ENCODE measurements at places on chromosomes 6 and 20.

- DNase-seq = no peak
Observed at GRCh38 chr6:87543696-87544473, 45.9 kb downstream of the RARS2 start.

GRCh38 chr6:111581957-111582356 is 23.7 kb downstream of the TRAF3IP2 start:
- no peak for DNase-seq

DNA sequence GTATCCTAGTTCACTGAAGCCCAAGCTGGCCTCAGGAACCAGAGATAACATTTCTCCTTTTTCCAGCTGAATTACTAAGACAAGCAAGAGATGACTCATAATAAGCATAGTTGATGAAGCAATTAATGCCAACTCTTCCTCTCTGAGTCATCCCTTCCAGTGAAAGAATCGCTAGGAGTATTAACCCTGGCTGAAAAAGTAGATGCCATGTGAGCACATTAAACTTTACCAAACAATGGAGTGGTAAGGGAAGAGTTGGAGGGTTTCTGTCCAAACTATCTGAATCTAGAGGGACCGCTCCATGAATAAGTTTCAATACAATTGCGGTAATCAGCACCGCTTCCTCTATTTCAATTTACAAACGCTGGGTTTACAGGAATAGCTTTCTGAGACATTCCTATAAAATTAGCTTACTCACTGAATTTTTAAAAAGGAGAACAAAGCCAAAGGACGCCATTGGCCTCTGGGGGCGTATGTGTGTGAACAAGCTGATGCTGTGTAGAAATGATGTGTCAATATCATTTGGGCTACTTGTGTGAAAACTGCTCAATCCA is 48.3 kb downstream of the ATXN1 start:
- no peak for DNase-seq

- DNase-seq = no peak
Observed at GRCh38 chr6:113004054-113004453, 656.9 kb downstream of the RFPL4B start.

GRCh38 chr6:105988321-105988720 is 97.8 kb upstream of the PRDM1 start:
- DNase-seq = no peak

GRCh38 chr20:3123542-3123941 is 36.1 kb downstream of the FASTKD5 start:
- no peak for DNase-seq

DNA sequence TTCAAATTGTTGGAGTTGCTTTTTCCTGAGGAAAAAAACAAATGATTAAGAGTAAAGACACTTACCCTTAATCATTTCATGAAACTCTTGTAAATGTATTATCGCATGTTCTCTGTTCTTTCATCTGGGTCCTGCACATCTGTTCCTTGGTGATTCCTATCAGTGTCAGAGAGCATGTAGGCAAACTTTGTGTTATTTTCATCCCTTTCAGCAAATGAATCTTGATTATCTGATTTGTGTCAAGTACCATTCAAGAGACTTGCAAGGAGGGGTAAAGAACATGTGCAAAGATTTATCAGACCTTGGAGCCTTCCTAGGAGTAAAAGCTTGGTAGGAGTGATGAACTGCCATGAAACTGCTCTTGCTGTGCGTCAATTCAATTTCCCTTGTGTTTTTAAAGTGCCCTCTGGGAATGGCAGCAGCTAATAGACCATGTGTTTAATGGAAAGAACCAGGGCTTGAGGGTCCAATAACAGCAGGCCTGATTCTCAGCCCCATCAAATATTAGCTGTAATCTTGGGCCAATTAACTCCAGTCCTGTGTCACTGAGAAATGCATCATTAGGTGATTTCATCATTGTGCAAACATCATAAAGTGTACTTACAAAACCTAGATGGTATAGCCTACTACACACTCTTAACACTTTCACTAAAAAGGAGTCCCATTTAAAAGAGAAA is 118.9 kb upstream of the CEP85L start:
- no peak for DNase-seq

DNA sequence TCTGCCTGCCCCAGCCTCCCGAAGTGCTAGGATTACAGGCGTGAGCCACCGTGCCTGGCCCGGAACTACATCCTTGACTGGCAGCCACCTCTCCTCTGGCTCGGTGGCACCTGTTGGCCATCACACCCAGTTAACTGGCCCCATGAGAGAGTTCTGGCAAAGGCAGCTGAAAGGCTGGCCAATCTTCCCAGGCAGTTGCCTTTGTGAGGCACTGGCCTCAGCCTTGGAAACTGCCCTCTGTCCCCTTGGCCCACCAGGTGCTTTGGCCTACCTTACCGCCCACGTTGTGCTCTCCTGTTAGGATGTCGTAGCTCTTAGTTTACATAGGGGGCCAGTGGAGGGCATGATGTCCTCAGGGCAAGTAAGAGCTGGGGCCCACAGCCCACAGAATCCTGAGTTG is 9.6 kb upstream of the MANBAL start:
- no peak for DNase-seq

- no peak for DNase-seq
Observed at GRCh38 chr6:317448-318144, 25.3 kb downstream of the DUSP22 start.

- no peak for DNase-seq
Observed at GRCh38 chr6:153621491-153621890, 417.5 kb upstream of the OPRM1 start.

DNA sequence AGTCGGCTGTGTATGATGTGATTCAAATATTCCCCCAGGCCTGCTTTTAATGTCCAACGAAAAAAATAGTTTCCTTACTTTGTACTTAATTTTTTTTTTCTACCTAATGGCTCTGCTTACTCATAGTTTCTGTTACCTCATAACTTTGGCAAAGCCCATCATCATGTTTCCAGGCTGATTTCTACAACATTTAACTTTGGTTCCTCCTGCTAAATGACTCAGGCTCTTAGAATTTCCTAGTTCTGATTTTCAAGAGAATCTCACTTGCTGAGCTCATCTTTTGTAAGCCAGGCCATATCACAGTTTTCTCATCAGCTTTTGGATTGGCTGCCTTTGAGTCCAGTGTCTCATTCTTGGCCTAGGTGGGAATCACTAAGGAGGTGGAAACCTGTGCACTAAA is 323.1 kb downstream of the HDGFL1 start:
- DNase-seq = no peak

- DNase-seq = no peak
Observed at GRCh38 chr6:6525933-6526332, 62.6 kb upstream of the LY86 start.

DNA sequence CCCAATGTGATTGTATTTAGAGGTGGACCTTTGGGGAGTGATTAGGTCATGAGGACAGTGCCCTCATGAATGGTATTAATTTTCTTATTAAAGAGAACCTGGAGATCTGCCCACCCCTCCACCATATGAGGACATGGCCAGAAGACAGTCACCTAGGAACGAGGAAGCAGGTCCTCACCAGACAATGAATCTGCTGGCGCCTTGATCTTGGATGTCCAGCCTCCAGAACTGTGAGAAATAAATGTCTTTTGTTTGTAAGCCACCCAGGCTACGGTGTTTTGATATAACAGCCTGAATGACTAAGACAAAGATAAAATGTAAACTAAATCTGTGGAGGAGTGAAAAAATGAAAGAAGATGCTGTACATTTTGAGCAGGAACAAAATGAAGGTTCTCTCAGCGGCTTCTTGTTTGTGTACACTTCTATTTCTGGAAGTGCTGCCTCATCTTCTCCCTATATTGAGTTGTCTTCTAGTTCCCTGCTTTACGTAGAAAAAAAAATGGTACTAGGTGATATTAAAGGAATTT is 1.5 kb upstream of the IPCEF1 start:
- DNase-seq = no peak

DNA sequence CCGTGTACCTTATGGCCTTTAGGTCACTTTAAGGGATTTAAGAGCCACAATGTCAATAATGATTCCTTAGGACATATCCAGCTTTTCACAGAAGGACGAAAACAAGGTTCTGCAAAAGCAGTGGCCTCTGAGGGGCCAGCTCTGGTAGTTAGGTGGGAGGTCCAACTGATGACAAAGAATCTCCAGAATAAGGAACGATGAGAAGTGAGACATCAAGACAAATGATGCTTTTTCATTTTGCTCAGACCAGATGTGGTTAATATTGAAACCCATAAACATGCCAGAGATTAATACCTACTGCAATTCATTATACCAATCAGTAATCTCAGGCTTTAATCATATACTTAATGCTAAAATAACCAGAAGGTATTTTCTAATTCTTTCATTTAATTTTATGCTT is 1.9 kb downstream of the C6orf58 start:
- no peak for DNase-seq

DNA sequence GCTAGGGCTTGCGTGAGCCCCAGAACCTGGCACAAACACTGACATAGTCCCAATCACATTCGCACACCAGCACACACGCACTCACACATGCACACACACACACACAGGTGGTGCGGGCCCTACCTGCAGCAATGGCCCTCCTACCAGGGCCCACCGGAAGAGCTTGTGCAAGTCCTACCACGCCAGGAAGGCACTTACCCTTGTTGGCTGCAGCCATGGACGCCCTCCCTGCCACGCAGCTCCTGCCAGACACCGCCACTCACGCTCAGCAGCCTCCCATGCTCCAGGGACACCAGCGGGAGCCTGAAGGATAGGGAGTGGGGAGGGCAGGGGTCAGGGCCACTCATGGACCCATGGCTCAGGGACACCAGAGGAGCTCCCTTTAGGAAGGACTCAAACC is 7.7 kb downstream of the ADISSP start:
- DNase-seq = no peak

- DNase-seq = no peak
Observed at GRCh38 chr20:1941226-1941625, 46.0 kb downstream of the SIRPA start.

DNA sequence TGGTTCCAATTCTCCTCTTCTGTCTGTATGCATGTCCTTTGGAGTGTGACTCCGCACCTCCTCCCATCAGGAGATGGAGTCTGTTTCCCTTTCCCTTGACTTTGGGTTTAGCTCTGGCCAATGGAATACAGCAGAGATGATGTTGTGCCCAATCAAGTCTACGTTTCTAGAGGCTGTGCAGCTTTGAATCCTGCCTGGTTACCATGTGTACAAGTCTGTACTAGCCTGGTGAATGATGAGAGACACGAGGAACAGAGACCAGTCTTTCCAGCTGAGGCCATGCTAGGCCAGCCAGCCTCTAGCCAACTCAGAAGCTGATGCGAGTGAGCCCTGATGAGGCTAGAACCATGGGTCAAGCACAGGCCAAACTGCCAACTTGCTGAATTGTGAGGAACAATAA is 83.2 kb downstream of the LAMP5 start:
- no peak for DNase-seq

DNA sequence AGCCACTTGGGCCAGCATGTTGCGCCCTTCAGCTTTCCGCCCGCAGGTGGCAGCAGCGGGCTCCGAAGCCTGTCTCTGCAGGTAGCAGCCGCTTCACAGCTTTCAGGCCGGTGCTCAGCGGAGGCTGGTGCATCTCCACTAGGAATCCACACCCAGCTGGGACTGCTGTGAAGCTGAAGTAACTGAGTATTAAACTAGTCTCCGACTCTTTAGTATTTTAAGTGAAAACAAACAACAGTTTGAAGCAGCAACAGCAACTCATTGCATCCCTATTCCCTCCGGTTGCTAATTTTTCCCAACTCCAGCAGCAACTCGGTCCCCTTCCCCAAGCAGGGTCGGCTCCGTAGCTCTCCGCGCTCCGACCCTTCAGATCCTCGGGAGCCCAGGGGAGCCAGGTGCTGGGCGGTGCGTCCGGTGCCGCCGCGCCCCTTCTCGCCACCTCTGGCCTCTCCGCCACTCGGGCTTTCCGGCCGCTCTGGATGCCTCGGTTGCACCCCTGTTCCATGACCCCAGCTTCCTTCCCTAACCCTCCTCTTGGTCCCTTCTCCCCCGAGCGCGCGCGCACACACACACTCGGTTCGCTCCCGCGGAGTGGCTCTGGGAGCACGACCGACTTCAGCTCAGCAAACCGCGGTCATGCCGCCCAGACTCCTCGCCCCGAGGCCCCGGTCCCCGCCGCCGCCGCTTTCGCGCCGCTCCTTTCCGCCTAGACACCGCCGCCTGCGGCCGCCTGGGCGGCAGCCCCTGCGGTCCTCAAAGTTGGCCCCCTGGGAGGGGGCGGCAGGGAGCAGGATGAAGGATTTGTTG is 765 bp upstream of the NKAIN2 start:
- DNase-seq = peak; percentile 72

DNA sequence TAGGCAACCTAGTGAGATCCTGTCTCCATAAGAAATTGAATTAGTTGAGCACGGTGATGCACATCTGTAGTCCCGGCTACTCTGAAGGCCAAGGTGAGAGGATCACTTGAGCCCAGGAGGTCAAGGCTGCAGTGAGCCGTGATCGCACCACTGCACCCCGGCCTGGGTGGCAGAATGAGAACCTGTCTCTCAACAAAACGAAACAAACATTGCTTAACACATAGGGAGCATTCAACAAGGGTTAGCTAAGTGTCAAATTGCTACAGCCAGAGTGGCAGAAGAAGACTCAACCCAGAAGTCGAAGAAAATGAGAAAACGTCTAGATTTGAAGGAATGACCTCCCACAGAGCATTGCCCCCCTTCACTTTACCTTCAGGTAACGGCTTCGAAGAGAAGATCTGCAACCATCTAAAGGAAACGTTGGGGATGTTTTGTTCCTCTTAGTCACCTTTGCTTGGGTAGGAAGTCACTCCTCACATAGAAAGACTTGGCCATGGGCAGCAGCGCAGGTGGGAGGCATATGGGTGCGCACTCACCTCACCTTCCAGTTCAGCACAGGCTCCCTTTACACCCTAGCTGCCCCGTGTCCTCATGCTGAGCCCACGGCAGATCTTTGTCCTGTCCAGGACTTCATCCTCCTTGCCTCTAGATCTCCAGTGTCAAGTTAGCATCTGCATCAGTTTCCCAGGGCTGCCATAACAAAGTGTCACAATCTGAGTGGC is 63.7 kb upstream of the SHLD1 start:
- no peak for DNase-seq

- no peak for DNase-seq
Observed at GRCh38 chr6:7058250-7058923, 49.4 kb upstream of the RREB1 start.

DNA sequence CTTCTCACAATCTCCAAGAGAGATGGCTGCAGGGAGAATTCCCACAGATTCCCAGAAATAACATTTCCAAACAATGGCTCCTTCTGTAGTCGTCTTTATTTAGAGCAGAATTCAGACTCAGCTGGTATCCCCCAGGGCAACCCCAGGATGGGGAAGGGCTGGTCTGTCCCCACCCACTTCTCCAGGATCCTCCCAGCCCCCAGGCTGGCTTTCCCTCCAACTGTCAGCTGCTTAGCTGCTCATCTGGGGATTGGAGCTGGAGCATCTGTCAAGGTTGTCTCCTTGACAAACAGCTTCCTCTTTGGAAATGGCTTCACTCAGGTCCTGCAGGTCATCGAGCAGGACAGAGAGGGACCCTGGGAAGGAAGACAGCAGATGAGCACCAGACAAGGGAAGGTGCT is 3.5 kb upstream of the PSORS1C2 start:
- DNase-seq = no peak

DNA sequence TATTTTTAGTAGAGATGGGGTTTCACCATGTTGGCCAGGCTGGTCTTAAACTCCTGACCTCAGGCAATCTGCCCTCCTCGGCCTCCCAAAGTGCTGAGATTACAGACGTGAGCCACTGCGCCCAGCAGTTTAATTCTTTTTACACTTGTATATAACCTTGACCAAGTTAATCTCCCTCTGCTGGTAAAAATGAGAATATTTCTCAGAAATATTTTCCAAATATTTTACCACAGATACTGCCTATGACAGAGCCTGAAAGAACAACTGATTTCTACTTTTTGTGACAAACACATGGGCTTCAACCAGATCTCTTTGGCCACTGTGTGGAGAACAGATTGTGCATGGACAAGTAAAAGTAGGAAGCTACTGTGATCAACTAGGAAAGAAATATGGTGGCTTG is 21.2 kb upstream of the NHSL1 start:
- DNase-seq = no peak

All from left renal pelvis (tissue), 4 donors.